Tongue (tissue), 3 donors: ENCODE measurements at places on chromosomes 3 and 15.

- DNase-seq = no peak
These were observed 10.0 kb downstream of the WNT7A start for GRCh38 chr3:13869761-13870343.

- DNase-seq = peak; percentile 65
These were observed 13.1 kb downstream of the TNK2 start for GRCh38 chr3:195895078-195895860.

DNA sequence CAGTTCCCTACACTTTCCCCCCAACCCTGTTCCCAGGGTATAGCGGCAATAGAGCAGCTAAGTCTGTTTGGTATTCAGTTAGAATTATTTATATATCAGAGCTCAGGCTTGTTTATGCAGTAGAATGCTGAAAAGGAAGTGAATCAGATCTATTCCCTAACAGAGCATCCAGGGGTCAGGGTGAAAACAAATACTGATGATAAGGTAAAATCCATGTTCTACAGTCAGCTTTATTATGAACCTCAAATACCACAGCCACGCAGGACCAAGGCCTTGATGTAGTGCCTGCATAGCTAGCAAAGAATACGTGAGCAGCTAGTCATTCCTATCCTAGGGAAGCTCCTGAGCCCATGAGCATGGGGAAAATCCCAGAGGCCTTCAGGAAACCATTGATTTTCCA is 229.7 kb upstream of the ICE2 start:
- DNase-seq = no peak

- no peak for DNase-seq
These were observed 28.8 kb downstream of the SUMF1 start for GRCh38 chr3:4438296-4438695.

- DNase-seq = no peak
These were observed 6.8 kb upstream of the RARRES1 start for GRCh38 chr3:158739078-158739477.

DNA sequence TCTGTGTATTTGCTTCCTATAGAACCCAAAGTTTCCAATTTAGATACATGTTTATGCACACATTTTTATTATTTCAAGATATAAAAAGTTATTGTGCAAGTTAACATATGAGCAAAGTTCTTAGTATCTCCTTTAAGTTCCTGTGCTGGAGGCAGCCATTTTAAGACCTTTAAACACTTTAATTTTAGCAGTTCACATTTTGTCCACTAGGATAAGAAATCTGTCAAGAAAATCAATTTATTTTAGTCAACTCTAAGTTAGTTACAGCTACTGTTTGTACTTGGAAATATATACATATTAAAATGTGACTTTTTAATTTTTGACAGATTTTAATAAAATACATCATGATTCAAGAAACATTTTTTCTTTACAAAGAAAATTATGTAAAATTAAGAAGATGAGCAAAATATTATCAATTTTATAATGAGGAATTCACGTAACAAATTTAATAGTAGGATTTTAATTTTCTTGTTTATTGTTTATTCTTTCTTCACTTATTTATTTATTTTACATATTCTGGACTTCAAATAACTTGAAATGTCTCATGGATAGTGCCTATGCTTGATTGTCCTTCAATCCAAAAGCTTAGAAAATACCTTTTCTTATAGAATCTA is 402.6 kb upstream of the GBE1 start:
- DNase-seq = no peak

DNA sequence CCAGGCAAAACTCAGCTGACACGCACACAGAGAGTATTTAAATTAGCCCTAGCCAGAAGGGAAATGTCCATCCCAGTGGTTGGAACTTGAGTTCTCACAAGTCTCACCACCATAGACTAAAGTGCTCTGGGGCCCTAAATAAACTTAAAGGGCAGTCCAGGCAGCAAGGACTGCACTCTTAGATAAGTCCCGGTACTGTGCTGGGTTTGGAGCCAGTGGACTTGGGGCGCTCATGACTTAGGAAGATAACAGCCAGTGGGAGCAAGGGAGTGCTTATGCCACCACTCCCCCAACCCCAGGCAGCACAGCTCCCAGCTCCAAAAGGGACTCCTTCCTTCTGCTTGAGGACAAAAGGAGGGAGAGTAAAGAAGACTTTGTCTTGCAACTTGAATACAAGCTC is 319.5 kb upstream of the GPR149 start:
- DNase-seq = no peak

DNA sequence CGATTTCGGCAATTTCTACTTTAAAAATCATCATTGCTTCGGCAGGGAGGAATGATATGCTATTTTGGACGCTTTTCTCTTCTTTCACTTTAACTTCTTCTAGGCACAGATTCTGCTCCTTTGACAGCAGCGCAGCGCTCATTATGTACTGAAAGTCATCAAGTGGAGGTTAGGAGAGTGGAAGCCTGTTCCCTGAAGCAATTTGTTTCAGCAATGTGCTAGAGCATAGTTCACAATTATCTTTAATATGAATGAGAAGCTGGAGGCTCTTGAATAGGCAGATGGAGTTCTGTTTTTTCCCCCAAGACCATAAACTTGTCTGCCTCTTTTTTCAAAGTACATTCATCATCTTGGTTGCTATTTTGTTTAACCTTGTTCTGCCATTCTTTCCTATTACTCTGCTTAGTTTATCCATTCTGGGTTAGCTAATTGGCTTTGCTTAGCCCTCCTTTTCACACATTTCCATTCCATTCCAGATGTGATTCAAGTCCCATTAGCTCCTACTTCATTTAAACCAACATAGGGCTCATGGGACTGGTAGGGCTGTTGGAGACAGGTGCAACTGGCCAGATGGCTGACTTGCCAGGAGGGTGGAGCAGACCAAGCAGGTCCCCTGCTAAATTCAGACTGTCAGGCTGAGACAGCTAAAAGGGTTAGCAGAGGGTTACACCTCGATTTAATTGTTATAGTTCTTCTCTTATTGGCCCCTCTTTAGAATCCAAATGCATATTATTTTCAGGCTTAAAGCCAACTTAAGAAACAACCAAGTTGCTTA is 534.7 kb upstream of the CBLB start:
- no peak for DNase-seq

DNA sequence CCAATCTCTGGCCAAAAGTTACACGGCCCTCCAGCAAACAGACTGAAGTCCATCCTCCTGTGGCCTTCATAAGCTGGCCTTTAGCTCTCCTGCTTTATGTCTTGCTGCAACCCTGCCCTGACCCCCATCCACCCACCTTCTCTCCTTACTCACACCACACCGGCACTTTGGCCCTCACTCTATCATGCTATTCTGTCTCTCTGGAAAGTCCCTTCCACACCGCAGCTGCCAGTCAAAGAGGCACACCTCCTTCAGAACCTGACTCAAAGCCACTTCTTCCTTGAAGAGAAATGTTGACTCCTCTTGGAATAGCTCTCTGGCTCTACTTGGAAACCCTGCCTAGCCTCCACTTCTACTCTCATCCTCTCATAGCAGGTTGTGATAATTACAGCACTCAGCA is 4.5 kb downstream of the GPR156 start:
- DNase-seq = no peak

- no peak for DNase-seq
These were observed 19.3 kb downstream of the GRK7 start for GRCh38 chr3:141782386-141782932.

GRCh38 chr3:141278196-141279076 is 46.8 kb downstream of the PXYLP1 start:
- no peak for DNase-seq

GRCh38 chr15:39538936-39539335 is 41.9 kb upstream of the THBS1 start:
- no peak for DNase-seq

DNA sequence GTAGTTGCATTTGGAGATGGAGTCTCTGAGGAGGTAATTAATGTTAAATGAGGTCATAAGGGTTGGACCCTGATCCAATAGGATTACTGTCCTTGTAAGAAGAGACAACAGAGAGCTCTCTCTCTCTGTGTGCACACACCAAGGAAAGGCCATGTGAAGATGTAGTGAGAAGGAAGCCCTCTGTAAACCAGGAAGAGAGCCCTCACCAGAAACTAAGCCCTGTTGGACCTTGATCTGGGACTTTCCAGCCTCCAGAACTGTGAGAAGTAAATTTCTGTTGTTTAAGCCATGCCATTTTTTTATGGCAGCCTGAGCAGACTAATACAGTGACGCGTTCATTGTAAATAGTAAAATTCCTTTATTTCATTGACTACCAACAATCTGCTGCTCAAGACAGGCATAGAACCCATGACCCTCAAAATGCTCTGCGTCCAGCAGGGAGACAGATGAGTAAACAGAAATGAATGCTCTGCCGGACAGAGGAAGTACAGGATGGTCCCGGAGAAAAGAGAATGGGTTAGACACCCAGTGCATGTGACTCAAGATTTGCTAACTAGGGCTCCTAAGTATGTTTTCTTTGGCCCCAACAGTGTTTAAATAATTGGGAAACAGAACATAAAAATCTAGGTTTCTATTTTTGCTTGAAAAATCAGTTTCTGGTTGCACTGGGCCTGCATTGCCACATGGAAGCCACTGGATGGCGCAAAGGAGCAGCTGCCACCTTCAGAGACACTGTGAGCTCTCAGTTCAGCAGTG is 37.9 kb upstream of the TNFAIP8L3 start:
- DNase-seq = peak; percentile 43

DNA sequence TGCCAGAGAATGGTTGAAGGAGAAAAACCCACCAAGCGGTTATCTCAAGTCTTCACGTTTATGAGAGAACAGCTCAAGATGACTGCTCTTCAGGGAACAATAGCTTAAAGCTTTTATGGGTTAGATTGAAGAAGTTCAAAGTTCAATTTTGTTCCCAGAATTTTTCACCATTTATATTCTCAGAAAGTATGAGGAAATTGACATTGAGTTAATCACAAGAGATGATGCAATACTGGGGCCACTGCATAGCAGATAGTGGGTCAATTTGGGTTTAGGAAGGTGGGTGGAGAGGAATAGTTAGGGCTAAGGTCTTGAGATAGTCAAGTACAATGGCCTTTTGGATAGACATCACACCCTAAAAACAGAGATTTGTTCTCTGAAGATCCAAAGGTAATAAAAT is 539.3 kb downstream of the SQOR start:
- DNase-seq = no peak

DNA sequence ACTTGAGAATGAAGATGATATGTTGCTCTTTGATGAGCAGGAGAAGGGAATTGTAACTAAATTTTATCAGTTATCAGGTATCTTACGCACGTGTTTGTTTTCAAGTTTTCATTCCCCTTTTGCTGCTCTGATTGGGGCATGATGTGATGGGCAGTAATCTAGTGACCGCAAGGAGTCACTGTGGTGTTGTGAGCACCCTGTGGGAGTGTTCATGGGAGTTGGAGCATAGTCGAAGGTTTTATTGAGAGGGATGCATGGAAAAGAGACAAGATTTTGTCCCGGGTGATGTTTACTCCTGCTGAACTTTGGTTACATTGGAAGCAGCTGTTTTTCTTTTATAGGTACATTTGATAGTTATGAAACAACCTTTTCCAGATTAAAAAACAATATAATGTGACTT is 2.1 kb downstream of the FAN1 start:
- no peak for DNase-seq

DNA sequence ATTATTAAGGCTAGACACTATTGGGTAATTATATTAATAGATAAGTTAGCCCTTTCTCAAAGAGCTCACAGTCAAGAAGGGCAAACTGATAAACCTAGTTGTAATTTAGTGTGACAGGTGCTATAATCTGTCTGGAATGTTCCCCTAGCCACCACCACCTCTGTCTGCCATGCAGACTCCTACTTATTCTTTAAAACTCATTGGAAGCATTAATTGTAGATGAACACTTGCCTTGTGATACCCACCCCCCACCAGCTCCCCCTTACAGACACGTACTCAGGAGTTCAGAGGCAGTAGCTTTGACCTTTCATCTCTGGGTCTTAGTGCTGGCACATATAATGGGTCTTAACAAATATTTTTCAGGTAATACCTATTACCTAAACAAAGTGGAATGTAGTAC is 195.9 kb downstream of the TP63 start:
- no peak for DNase-seq

DNA sequence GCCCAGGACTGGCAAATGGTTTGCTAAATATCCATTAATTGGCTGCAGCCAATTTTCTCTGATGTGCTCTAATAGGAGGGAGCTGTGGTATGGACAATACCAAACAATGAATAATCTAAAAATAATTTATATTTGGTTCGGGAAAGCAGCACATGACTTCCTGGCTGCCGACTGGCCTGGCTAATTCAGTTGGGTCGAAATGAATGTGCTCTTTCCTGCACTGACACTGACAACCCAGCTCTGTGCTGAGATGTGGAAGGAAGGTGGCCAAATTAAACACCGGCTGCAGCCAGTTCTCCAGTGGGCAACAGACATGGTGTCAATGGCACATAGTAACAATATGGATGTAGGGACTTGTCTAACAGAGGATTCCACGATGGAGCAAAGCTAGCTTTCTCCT is 21.1 kb upstream of the COLQ start:
- DNase-seq = no peak

GRCh38 chr3:130759692-130760338 is 13.2 kb upstream of the PIK3R4 start:
- peak; percentile 85 for DNase-seq

- peak; percentile 86 for DNase-seq
These were observed 75.5 kb downstream of the EBLN2 start for GRCh38 chr3:73136941-73137340.

GRCh38 chr3:52403271-52403841 is 41.5 kb downstream of the SEMA3G start:
- no peak for DNase-seq
